ENCODE measurements at places on chromosomes 2 and 18. TPM values are rescaled to one million over a fixed set of nuclear protein-coding genes. Genes with fewer than 3 reads are reported as not detected.

The GMPPA gene
- 13.0 TPM for total RNA-seq

The NEU2 gene
- not detected for total RNA-seq

The RBMS1 gene
- total RNA-seq, result 10.2 TPM

The VWA3B gene
- total RNA-seq, result under 0.01 TPM

The STK36 gene
- 16.7 TPM for total RNA-seq

The MREG gene
- 2.4 TPM for total RNA-seq

The ZEB2 gene
- total RNA-seq, result 267 TPM

The BABAM2 gene
- 14.7 TPM for total RNA-seq

The MTX2 gene
- 55.4 TPM for total RNA-seq

The ACKR3 gene
- total RNA-seq, result 20.0 TPM

The ZC3H6 gene
- total RNA-seq, result 19.6 TPM

The C2orf72 gene
- total RNA-seq, result 27.7 TPM

The GEN1 gene
- 5.3 TPM for total RNA-seq

The PPP1CB gene
- total RNA-seq, result 428 TPM

The DSG4 gene
- under 0.01 TPM for total RNA-seq

The CNOT9 gene
- 47.3 TPM for total RNA-seq

The ADCY3 gene
- total RNA-seq, result 23.2 TPM

The DYSF gene
- total RNA-seq, result 0.82 TPM

The ADRA2B gene
- total RNA-seq, result under 0.01 TPM

The ALLC gene
- under 0.01 TPM for total RNA-seq

The ANKRD30BL gene
- 12.6 TPM for total RNA-seq

The PSMA8 gene
- not detected for total RNA-seq

The TMEM247 gene
- total RNA-seq, result not detected

The C2orf15 gene
- 4.5 TPM for total RNA-seq

The TMEM150A gene
- total RNA-seq, result 3.7 TPM

The CHRNG gene
- total RNA-seq, result not detected

The AGFG1 gene
- total RNA-seq, result 73.0 TPM

The SCN9A gene
- total RNA-seq, result 68.5 TPM

The ZSWIM2 gene
- total RNA-seq, result 0.41 TPM

The FNDC4 gene
- total RNA-seq, result 45.7 TPM

The SFTPB gene
- total RNA-seq, result not detected

The UGT1A4 gene
- total RNA-seq, result not detected

The CCDC148 gene
- 32.6 TPM for total RNA-seq

The MYOM1 gene
- total RNA-seq, result 0.82 TPM

The ALPP gene
- total RNA-seq, result not detected

The PLGLB2 gene
- 0.41 TPM for total RNA-seq

The GALNT14 gene
- total RNA-seq, result 10.2 TPM

The NFATC1 gene
- total RNA-seq, result 0.41 TPM

The SNORC gene
- 2.4 TPM for total RNA-seq

The PPP1R1C gene
- total RNA-seq, result under 0.01 TPM

The TXNDC2 gene
- total RNA-seq, result not detected

The CACNB4 gene
- 42.4 TPM for total RNA-seq

The CFAP210 gene
- total RNA-seq, result 5.3 TPM

The HRH4 gene
- not detected for total RNA-seq

The SLC9A4 gene
- total RNA-seq, result under 0.01 TPM

The TRABD2A gene
- total RNA-seq, result 0.41 TPM

The LOXL3 gene
- total RNA-seq, result 14.3 TPM

The SKOR2 gene
- not detected for total RNA-seq

The GREB1L gene
- 1.6 TPM for total RNA-seq

The CABYR gene
- 24.1 TPM for total RNA-seq

The GBX2 gene
- 0.41 TPM for total RNA-seq

The APCDD1 gene
- 10.6 TPM for total RNA-seq

The PLA2R1 gene
- total RNA-seq, result 1.6 TPM

The ST3GAL5 gene
- 44.4 TPM for total RNA-seq

The HOXD9 gene
- not detected for total RNA-seq

The MYL12B gene
- total RNA-seq, result 186 TPM

The IL1F10 gene
- not detected for total RNA-seq
